ENCODE measurements at places on chromosomes 12 and 14.

DNA sequence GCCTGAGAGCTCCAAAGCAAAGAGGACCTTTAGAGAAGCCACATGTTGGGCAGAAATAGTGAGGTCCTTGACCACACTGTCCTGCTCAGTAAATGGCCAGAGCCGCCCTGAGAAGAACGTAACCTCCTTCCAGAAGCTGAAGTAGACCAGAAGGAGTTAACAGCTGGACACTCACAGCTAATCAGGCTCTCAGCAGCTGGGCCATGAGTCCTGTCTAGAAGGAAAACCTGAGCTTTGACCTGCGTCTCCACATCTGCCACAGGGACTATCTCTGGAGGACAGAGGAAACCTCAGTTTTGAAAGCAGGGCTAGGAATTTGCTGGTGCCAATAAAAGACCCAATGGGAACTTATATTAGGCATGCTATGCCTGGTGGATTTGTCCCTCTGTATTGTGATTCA is 12.3 kb upstream of the DHRS4 start:
- DNase-seq: no peak

DNA sequence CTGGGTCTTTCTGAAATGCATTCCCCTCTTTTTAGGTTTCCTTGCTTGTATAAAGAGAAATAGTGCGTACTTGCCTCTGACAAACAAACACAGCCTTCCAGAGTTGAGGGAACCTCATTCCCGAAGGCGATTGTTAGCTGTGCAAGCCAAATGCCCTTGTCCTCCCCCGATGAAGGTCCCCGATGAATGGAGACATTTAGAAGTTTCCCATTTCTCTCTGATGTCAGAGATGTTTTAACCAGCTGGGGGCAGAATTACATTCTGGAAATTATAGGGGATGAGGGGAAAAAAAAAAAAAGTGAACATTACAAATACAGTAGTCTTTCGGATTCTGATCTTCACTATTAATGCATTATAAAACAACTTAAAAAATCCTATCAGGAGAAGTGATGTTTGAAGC is 366.8 kb downstream of the VRK1 start:
- DNase-seq: no peak

DNA sequence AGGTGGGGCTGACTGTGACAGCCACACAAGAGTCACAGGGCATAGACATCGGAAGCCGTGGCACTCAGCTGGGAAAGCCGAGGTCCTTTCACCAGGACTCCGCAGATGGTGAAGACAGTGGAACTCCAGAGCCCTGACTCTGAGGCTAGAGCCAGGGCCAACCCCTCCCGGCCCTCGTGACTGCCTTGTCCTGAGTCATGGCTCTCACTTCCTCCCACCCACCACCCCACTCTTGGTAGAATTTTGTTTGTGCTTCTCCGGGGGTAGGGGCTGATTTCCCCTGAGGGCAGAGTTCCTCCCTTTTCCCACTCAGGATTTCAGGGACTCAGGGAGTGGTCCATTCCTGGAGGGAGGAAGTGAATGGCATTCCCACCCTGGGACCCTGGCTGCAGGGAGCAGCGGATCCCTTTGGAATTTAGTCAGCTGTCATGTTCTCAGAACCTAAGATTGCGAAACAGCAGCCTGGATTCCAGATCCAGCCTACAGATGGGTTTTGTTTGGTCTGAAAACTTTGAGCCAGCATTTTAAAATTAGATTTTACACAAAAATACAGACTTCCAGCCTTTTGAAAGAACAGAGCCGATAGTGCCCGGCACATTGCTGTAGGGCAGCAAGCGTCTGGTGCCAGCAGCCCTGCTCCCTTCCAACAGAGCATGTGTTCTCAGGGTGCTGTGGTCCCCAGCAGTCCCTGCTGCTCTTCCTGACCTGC is 50.7 kb downstream of the TPCN1 start:
- DNase-seq: no peak

- DNase-seq: no peak
These were observed 800.5 kb downstream of the NRXN3 start for GRCh38 chr14:78970677-78971076.

DNA sequence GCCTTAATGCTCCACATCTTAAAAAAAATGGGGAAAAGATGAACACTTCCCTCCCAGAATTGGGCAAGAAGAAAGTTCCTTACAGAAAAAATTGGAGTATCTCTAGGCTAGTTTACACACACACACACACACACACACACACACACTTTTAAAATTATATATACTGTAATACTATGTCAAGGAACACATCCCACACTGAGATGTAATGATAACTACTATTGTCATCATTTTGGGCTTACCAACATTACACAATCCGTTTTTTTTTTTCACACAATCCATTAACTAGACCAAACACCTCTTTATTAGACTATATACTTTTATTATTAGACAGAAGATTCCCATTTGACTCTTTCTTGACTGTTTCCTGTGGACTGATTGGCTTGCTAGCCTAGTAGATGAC is 2.5 kb downstream of the LTBR start:
- DNase-seq: no peak

DNA sequence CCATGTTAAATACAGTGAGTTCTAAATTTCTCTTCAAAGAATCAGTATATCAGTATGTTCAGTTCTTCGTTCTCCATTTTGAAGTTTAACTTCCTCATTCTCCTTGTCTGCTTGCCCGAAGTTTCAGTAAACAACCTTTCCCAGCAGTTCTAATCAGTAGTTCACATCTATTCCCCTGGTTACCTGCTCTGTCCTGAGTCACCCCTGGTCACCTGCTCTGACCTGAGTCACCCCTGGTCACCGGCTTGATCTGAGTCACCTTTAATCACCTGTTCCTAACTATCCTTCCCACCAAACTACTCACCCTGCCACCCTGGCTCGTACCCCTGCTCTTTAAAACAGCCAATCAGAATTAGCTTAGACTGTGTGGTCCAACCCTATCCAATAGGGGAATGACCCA is 9.4 kb upstream of the OR10G3 start:
- no peak for DNase-seq

- no peak for DNase-seq
These were observed 330.5 kb downstream of the AACS start for GRCh38 chr12:125395583-125396215.

- DNase-seq: no peak
These were observed 421.9 kb downstream of the LRFN5 start for GRCh38 chr14:42028607-42029006.

DNA sequence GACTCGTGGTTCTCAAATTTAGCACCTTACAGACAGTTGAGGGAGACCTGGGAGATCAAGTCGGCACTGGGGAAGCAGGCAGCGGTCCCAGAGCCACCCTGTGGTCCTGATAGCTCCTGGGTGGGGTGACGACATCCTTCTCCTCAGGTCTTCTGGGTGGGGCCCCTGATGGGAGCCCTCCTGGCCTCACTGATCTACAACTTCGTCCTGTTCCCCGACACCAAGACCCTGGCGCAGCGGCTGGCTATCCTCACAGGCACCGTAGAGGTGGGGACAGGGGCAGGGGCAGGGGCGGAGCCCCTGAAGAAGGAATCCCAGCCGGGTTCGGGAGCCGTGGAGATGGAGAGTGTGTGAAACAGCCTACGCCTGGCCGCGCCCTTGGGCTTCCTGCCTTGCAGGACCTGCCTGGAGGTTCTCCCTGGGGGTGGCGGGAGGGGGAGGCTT is 2.6 kb downstream of the AQP6 start:
- DNase-seq: no peak

DNA sequence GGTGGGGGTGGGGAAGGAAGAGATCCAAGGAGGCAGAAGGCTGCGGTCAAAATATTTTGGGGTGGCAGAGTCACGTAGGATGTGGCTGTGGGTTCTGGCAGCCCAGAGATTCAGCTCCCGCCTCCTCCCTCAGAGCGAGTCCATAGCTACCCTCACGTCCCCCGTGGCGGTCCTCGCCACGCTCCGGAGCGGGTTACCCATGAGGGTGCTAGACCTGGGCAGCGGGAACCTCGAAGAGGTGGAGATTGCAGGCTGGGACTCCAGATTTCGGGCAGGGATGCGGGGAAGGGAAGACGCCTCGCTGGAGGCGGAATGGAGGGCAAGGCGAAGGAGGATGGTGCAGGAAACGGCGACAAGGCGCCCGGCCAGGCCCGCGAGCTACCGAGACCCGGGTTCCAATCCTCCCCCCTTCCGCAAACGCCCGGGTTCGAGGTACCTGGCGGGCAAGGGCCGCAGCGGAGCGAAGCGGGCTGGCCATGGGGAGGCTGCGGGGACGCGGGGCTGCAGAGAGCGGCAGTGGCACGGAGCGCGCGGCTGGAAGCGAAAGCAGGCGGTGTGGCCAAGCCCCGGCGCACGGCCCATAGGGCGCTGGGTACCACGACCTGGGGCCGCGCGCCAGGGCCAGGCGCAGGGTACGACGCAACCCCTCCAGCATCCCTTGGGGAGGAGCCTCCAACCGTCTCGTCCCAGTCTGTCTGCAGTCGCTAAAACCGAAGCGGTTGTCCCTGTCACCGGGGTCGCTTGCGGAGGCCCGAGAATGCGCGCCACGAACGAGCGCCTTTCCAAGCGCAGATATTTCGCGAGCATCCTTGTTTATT is 46.2 kb downstream of the BCAT1 start:
- no peak for DNase-seq

- no peak for DNase-seq
These were observed 7.6 kb upstream of the KRT80 start for GRCh38 chr12:52199294-52199919.

- no peak for DNase-seq
These were observed 7.7 kb downstream of the DCTN2 start for GRCh38 chr12:57539134-57539768.

DNA sequence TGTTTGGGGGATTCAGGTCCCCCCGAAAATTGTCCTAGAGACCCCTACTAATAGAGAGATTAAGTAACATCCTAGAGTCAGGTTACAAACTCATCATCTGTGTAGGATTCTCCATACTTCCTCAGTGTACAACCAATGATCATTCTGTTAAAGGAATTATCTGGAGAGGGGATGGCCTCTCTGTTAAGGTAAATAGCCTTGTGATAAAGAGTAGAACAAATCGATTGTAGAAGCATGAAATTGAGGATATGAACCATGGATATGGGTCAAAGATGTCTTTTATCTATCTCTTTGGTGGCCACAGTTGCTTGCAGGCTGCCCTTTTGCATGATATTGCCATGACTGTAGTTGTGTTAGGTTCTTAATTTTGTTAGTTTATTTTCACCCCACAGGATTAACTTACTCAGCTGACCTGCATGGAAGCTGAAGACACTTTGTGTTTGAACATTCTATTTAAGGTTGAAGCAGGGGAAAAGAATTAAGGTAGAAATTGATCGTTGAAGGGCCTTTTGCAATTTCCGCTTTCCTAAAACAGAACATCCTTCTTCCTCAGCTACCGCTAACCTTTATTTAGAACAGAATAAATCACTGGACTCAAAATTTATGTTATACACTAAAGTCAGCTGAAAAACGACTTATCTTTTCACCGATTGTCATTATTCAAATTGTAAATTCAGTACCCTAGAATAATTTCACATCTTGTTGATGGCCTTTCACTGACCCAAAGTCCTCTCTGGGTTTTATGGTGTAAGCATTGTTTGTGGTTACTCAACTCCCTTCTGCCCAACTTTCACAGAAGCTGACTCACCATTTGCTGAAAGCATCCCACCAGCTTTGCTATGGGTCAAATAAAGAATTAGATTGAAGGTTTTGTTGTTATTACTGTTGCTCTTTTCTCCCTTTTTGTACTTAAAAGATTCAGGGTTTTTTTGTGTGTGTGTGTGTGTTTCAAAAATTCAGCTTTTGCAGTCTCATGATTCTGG is 52.3 kb downstream of the IRAK3 start:
- no peak for DNase-seq

DNA sequence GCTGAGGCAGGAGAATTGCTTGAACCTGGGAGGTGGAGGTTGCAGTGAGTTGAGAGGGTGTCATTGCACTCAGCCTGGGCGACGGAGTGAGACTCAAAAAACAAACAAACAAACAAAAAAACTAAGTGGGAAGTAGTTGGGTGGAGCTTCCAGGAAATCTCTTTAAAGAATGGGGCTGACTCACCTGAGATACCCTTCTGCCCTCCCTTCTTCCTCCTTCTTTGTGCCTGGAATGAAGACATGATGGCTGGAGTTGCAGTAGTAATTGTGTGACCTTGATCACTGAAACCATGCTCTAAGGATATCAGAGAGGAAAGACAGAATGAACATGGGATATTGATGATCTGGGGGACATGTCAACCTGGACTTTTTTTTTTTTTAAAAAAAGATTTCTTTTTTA is 87.6 kb upstream of the MED13L start:
- no peak for DNase-seq

DNA sequence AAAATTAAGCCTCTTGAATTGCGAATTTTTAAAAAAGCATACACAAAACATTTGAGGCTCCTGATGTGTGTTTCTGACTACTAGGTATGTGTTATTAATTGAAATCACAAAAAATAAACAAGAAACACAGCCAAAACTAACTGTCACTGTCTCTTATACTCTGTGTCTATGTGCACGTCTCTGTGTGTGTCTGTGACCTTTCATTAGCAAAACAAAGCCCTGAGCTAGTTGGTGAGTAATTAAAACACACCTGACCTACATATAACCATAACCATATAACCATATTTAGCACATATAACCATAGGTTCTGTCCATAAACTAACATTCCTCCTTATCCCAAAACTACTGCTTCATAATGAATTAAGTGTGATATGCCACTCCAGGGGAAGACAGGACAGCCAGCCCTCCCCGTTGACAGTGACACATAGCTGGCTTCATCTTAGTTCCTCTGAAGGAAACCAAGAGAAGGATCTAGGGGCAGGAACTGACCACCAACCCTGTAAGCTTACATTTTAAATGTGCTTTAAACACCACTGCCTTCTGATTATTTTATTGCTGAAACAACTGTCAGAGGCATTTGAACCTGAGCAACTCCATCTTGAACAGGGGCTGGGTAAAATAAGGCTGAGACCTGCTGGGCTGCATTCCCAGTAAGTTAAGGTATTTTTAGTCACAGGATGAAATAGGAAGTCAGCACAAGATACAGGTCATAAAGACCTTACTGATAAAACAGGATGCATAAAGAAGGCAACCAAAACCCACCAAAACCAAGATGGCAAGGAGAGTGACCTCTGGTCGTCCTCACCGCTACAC is 106.7 kb downstream of the PPP2R5E start:
- no peak for DNase-seq

GRCh38 chr14:95274874-95275273 is 44.8 kb downstream of the CLMN start:
- DNase-seq: no peak

DNA sequence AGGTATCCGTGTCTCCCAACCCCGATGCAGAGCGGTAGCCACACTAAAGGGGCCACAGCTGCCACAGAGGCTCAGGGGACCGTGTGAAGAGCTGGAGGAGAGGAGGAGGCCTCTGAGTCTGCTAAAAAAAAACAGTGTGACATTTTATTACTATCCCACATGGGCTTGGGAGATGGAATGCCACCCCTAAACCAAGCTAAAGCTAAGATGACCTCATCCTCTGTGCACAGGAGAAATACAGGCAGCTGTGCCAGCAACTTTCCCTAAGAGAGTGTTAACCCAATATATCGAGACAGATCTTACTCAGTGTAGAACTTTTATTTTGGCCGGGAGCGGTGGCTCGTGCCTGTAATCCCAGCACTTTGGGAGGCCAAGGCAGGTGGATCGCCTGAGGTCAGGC is 18.0 kb downstream of the BCL2L14 start:
- no peak for DNase-seq
